ENCODE measurements at places on chromosomes 7 and 10. TPM values are rescaled to one million over a fixed set of nuclear protein-coding genes. Genes with fewer than 3 reads are reported as not detected.
A peak's percentile ranks its signal among the peaks of the same experiment; 100 is the strongest.

Gene MYH16
- total RNA-seq: not detected

Gene NUTM2A
- 0.44 TPM for total RNA-seq

DNA sequence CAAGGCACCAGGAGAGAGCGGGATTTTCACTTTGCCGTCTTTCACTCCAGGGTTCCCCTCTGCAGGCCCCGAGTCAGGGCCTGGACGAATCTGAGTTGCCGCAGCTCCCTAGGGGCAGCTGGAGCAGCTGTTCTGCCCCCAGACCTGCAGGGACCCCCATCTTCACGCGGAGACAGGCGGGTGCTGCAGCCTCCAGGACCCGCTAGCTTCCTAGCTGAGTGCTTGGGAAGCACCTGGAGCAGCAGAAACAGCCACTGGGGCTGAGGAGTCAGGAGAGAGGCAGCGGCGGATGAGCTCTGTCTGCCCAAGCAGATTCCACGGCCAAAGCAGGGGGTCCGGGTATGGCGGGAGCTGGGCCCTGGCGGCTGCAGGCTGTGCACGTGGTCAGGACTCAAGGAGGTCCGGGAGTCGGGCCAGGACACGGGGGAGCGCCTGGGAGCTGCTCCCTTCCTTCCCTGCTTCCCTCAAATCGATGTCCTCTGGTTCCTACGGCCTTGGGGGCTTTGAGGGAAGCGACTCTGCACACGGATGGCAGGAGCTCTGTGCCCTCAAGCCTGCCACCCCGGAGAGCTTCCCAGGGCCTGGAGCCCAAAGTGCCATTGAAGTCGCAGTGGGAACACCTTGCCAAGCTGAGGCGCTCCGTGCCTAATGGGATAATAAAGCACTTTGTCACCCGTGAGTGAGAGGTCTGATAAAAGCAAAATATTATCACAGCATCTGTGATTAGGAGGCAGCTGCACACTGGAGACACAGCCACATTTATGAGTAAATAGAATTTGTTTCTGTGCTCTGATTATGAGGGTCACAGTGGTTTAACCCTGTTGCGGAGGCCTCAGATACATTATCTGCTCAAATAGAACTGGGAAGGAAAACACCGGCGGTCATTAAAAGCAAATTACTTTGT is 17.2 kb downstream of the MNX1 start:
- H3K4me3 ChIP-seq: no peak overlapping the region
- no peaks in the 10 kb centered on the region for H3K36me3 ChIP-seq
- no peaks in the 10 kb centered on the region for H3K4me1 ChIP-seq
- peak; percentile 35 for DNase-seq

DNA sequence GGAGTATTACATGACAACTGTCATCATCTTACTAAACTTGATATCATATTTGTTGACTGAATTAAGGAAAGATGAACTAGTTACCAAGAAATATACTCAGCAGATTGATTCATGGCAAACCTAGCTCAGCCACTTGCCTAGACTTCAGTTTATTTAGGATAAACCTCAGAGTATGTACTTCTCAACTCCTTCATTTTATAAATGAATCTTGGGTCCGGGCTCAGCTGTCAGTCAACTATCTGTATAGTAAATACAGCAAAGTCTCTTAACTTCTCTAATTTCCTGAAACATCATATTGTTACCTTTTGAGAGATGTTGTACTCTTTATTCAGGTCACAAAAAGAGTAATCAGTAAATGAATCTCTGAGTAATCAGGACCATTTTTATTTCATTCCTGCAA is 211.0 kb upstream of the KLF14 start:
- peaks cover 5% of the 10 kb centered on the region for H3K27me3 ChIP-seq
- DNase-seq: no peak
- H3K4me3 ChIP-seq: no peak overlapping the region
- H3K27ac ChIP-seq: no peak overlapping the region
- no peaks in the 10 kb centered on the region for H3K36me3 ChIP-seq

- H3K4me1 ChIP-seq: peaks cover 29% of the 10 kb centered on the region
- no peak overlapping the region for H3K27ac ChIP-seq
- no peaks in the 10 kb centered on the region for H3K36me3 ChIP-seq
- peaks cover 14% of the 10 kb centered on the region for H3K27me3 ChIP-seq
- H3K4me3 ChIP-seq: no peak overlapping the region
- no peak for DNase-seq
Observed at GRCh38 chr7:31058122-31058521, 6.0 kb downstream of the ADCYAP1R1 start.

Gene MEOX2
- total RNA-seq: 58.7 TPM

DNA sequence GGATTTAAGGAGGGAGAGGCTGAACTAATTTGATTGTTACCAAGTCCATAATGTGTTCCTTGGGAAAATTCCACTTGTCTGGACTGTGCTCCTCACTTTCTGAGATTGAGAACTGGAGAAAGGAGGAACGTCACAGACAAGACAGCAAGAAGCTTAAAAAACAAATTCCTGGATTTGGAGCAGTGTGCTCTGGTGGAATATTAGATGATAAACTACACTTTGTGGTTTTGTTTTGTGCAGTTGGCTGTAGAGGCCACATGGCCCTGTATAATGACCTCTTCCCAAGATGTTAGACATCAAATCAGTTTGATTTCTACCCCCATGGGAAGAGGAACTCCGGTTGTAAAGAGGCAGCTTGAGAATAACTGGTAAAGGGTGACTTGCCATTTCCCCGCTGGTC is 421.3 kb upstream of the GALNT17 start:
- peaks cover 7% of the 10 kb centered on the region for H3K36me3 ChIP-seq
- no peaks in the 10 kb centered on the region for H3K27me3 ChIP-seq
- DNase-seq: no peak
- peaks cover 18% of the 10 kb centered on the region for H3K4me1 ChIP-seq
- H3K27ac ChIP-seq: peak overlapping the region; percentile 35

DNA sequence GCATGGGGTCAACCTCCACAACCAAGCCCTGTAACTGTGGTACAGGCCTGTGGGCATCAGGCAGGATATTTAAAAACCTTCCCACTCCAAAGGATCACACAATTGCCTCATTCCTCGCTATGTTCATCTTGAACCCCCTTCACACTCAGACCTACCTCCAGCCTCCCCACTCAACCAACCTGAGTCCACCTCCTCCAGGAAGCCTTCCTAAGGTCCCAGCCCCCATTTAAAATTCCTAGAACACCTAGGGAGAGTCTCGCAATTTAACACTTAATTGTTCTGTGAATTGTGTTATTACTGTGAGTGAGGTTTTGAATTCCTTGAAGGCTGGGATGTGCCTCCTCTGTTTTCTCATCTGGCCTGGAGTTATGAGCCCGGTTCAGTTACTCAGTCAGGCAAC is 93.1 kb upstream of the SMNDC1 start:
- peaks cover 7% of the 10 kb centered on the region for H3K27me3 ChIP-seq
- DNase-seq: no peak
- no peaks in the 10 kb centered on the region for H3K36me3 ChIP-seq
- H3K4me1 ChIP-seq: peaks cover 21% of the 10 kb centered on the region

DNA sequence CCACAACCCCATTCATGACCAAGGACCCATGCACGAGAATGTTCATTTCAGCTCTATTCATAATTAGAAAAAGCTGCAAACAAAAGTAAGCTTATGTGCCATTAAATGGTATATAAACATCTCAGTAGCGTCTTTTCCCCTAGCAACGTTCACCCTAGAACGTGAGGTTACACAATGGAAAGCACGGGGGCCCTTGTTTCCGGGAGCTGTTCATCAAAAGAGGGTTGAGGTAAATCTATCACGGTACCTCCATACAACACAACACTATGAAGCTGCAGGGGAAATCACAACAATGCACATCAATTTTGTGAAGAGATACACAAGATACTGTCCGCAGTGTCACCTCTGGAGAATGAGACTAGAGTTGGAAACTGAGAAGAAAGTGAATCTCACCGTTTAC is 80.9 kb upstream of the DDC start:
- no peak overlapping the region for H3K4me3 ChIP-seq
- DNase-seq: no peak
- H3K27ac ChIP-seq: no peak overlapping the region

- H3K4me1 ChIP-seq: no peaks in the 10 kb centered on the region
- no peak overlapping the region for H3K27ac ChIP-seq
- H3K27me3 ChIP-seq: no peaks in the 10 kb centered on the region
- H3K36me3 ChIP-seq: peaks cover 3% of the 10 kb centered on the region
- DNase-seq: no peak
- no peak overlapping the region for H3K4me3 ChIP-seq
Observed at GRCh38 chr10:67815571-67816059, 22.4 kb downstream of the DNAJC12 start.

Gene STEAP2
- total RNA-seq: 7.1 TPM

GRCh38 chr7:132051311-132051710 is 494.9 kb upstream of the PODXL start:
- no peaks in the 10 kb centered on the region for H3K27me3 ChIP-seq
- H3K4me1 ChIP-seq: peaks cover 6% of the 10 kb centered on the region
- H3K36me3 ChIP-seq: no peaks in the 10 kb centered on the region

Gene FBH1
- 56.9 TPM for total RNA-seq

DNA sequence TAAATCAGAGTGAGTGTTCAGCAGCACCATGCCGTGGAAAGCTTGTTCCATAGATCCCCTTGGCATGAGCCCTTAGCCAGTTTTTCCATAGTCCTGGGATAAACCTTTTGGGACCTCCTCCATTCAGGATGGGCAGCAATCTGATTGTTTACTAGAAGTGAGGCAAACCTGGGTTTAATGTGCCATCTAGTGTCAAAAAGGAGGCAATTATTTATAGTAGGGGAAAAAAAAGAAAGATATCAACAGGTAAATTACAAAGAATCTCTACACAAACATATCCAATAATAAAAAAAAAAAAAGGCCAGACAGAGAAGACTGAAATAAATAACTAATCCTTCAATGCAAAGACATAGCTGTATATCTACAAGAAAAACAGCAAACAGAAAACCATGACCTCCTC is 229.0 kb upstream of the STK17A start:
- H3K27ac ChIP-seq: no peak overlapping the region
- no peaks in the 10 kb centered on the region for H3K27me3 ChIP-seq
- no peaks in the 10 kb centered on the region for H3K4me1 ChIP-seq

DNA sequence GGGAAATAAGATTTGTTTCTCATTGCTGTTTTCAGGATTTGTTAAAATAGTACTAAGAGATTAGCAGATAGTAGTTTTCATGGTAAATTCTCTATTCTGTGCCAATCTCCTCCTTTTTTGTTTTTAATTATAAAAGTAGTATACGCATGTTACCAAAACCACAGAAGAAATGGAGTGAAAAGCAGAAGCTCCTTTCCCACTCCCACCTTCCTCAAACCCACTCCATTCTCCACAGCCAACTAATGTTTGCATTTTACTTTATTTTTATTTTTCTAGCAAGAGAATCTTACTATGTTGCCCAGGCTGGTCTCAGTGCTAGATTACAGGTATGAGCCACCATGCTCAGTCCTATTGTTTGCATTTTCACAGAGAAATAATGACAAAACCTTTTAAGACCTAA is 4.5 kb upstream of the LRMDA start:
- peaks cover 6% of the 10 kb centered on the region for H3K27me3 ChIP-seq
- no peak for DNase-seq
- H3K4me1 ChIP-seq: peaks cover 21% of the 10 kb centered on the region
- no peak overlapping the region for H3K27ac ChIP-seq

GRCh38 chr7:2281541-2281940 is 32.7 kb downstream of the SNX8 start:
- DNase-seq: peak; percentile 92
- no peaks in the 10 kb centered on the region for H3K27me3 ChIP-seq
- H3K4me1 ChIP-seq: peaks cover 37% of the 10 kb centered on the region
- peak overlapping the region; percentile 87 for H3K27ac ChIP-seq
- peaks cover 10% of the 10 kb centered on the region for H3K36me3 ChIP-seq
- H3K4me3 ChIP-seq: no peak overlapping the region

- no peak for DNase-seq
- peaks cover 23% of the 10 kb centered on the region for H3K36me3 ChIP-seq
- H3K27ac ChIP-seq: no peak overlapping the region
- no peaks in the 10 kb centered on the region for H3K27me3 ChIP-seq
- no peak overlapping the region for H3K4me3 ChIP-seq
Observed at GRCh38 chr7:103369432-103369831, 22.0 kb downstream of the PSMC2 start.

Gene NUTM2E
- 0.35 TPM for total RNA-seq

DNA sequence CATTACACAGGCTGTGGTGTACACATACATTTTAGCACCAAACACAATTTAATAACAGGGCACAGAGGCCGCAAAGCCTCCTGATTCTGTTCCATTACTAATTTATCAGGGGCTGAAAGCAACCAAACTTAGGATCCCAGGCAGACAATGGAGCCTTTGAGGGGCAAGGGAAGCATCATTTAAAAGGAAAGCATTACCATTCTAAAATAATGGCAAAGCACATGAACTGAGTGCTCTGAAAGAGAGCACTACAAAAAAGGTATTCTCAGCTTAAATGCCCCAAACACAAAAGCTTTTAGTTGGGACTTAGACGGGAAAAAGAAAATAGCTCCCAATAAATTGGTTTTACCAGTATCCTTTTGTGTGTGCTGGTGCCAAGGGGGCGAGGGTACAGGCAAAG is 282.0 kb upstream of the ETV1 start:
- H3K27ac ChIP-seq: no peak overlapping the region
- H3K27me3 ChIP-seq: no peaks in the 10 kb centered on the region
- DNase-seq: no peak
- H3K36me3 ChIP-seq: no peaks in the 10 kb centered on the region
- H3K4me3 ChIP-seq: no peak overlapping the region
- no peaks in the 10 kb centered on the region for H3K4me1 ChIP-seq

- H3K36me3 ChIP-seq: no peaks in the 10 kb centered on the region
- H3K4me3 ChIP-seq: no peak overlapping the region
- H3K27me3 ChIP-seq: no peaks in the 10 kb centered on the region
- no peak overlapping the region for H3K27ac ChIP-seq
Observed at GRCh38 chr10:11715815-11716494, 26.2 kb upstream of the ECHDC3 start.

DNA sequence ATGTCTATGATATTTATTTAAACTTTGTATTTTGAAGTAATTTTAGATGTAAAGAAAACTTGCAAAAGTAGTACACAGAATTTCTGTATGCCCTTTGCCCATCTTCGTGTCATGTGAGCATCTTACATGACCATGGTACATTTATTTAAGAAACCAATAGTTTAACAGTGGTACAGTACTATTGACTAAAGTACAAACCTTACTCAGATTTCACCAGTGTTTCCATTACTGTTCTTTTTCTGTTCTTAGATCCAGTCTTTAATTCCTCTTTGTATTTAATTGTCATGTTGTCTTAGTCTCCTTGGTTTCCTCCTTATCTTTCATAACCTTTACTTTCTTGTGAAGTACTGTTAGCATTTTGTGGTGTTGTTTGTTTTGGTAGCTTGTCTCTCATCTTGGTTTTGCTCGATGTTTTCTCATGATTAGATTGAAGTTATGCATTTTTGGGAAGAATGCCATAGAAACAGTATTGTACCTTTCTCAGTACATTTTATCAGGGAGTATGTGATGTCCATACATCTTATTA is 24.1 kb downstream of the TAX1BP1 start:
- peaks cover 6% of the 10 kb centered on the region for H3K36me3 ChIP-seq
- DNase-seq: no peak
- no peak overlapping the region for H3K4me3 ChIP-seq
- H3K4me1 ChIP-seq: no peaks in the 10 kb centered on the region
- H3K27me3 ChIP-seq: no peaks in the 10 kb centered on the region

GRCh38 chr7:135180122-135180521 is 9.6 kb upstream of the CYREN start:
- H3K36me3 ChIP-seq: peaks cover 26% of the 10 kb centered on the region
- DNase-seq: no peak
- H3K27me3 ChIP-seq: no peaks in the 10 kb centered on the region
- H3K4me1 ChIP-seq: no peaks in the 10 kb centered on the region
- no peak overlapping the region for H3K4me3 ChIP-seq

- no peaks in the 10 kb centered on the region for H3K27me3 ChIP-seq
- no peak overlapping the region for H3K27ac ChIP-seq
- DNase-seq: no peak
- no peaks in the 10 kb centered on the region for H3K36me3 ChIP-seq
- no peak overlapping the region for H3K4me3 ChIP-seq
Observed at GRCh38 chr10:19209319-19209718, 160.7 kb downstream of the MALRD1 start.

- no peak for DNase-seq
- no peak overlapping the region for H3K27ac ChIP-seq
- peaks cover 2% of the 10 kb centered on the region for H3K27me3 ChIP-seq
- no peaks in the 10 kb centered on the region for H3K36me3 ChIP-seq
Observed at GRCh38 chr7:71784781-71785180, 627.4 kb downstream of the CALN1 start.

Measured in muscle of leg (tissue), 16 donors.